Inflammatory macrophage (primary cell): ENCODE measurements at places on chromosomes 3 and 15.
A peak's percentile ranks its signal among the peaks of the same experiment; 100 is the strongest.

DNA sequence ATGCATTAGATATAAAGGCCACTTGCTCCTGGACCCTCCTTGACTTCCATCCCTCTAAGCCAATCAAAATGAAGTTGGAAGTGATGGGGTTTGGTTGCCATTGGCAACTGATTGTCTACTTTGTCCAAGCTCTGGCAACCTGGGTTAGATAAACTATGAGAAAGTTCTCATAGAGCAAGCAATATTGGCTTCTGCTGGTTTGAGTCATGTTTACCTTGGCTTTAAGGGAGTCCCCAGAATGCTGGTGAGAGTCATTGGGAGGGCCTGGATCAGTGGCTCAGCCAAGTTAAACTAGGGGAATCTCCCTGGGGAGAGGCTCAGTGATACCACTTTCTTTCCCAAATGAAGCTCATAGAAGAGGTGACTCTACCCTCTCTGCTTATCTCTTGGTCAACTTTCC lies 176.3 kb upstream of the ROPN1 start:
- DNase-seq = no peak

GRCh38 chr15:41825572-41826535 lies 2.0 kb upstream of the JMJD7 start:
- DNase-seq = no peak

- no peak for DNase-seq
These were observed 28.3 kb downstream of the GAP43 start for GRCh38 chr3:115651599-115651998.

GRCh38 chr3:186845756-186846155 lies 3.2 kb downstream of the ADIPOQ start:
- DNase-seq = peak; percentile 11

DNA sequence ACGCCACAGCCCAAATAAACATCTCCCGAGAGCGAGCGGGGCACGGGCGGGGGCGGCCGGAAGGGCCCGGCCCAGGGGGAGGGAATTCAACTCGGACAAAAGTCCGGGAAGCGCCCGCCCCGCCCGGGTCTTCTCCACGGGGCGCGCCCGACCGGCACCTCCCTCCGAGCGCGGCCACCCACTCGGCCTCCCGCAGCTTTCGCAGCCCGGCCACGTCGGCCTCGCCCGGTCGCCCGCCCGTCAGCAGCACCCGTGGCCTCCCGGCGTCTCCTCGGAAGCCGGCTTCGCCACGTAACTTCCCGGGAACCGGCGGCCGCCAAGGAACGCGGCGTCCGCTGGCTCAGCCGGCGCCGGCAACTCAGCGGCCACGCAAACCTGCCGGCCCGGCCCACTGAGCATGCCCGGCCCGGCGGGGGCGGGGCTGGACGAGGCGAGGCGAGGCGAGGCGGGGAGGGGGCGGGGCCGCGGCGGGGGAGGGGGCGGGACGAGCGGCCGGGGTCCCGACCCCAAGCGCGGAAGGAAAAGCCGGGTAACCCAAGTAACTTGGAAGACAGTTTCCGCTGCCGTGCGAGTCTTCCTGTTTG lies at the start of gene TJP1:
TJP1 (minus strand) TSS at position 369 of the 584 bp plus-strand sequence. CDS start 440 bp downstream, outside the sequence.
- peak; percentile 6 for DNase-seq
